ENCODE measurements at places on chromosomes 12 and 14.

DNA sequence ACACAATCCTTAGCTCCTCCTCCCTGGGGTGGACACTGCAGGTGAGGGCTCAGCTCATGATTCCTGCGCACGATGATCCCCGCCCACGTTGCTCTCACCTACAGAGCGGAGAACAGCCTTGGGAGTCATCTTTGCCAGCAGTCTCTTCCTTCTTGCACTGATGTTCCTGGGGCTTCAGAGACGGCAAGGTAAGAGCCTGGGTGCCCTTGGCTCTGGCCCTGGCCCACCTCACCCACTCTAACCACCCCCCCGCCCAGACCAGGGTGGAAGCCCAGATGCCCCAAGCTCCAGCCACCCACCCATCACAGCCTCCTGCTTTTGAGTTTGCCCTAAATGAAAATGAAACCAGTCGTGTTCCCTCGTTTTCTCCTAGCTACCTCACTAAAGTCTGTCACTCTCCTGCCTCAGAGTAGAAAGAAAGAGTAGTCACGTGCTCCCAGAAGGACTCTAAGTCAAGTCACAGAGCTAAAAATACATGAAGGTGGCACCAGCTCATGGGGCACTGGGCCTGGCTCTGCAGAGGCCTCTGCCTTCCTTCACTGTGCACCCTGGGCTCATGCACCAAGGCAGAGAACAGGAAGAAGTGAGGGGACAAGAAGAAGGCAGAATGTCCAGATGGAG lies 9.0 kb downstream of the TAPBPL start:
- DNase-seq: no peak

GRCh38 chr12:52662093-52662917 lies 10.3 kb upstream of the KRT2 start:
- DNase-seq: no peak

DNA sequence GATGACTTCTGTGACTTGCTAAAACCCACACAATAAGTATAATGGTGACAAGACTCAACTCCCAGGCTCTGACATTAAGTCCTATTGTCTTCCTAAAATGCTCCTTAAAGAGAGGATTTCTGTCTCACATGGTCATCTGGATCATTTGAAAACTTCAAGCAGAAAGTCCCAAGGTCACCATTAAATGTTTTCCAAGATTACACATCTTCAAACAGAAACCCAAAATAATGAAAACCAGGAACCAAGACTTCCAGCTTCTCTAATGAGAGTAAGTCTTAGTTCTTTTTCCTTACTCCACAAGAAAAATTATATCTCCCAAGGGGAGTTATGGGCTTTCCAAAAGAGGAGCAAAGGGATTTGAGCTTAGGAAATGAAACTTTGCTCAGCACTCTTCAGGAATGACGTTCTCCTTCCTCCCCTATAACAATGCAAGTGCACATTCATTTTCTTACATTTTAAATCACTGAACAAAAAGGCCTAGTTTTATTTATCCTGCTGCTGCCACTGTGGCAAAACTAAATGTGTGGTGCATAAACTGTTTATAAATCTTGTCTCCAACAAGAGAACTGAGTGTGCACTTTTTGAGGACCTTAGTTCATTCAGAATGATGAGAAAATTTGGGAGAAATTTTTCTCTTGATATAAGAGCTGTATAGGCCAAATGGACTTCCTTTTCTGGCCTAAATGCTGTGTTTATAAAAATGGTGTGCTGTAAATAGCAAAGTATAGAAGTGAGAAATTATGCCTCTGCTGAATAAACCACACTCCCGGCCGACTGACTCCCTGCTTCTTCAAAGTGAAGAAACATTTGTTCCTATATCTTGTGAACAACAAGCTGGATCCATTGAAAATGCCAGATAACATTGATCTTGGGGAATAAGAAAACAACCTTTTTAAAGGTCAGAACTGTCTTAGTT lies 148.4 kb upstream of the PLEKHG7 start:
- no peak for DNase-seq

GRCh38 chr12:16019136-16019535 lies 108.0 kb downstream of the DERA start:
- DNase-seq: no peak

GRCh38 chr12:43309959-43310358 lies 242.0 kb downstream of the ADAMTS20 start:
- DNase-seq: no peak

DNA sequence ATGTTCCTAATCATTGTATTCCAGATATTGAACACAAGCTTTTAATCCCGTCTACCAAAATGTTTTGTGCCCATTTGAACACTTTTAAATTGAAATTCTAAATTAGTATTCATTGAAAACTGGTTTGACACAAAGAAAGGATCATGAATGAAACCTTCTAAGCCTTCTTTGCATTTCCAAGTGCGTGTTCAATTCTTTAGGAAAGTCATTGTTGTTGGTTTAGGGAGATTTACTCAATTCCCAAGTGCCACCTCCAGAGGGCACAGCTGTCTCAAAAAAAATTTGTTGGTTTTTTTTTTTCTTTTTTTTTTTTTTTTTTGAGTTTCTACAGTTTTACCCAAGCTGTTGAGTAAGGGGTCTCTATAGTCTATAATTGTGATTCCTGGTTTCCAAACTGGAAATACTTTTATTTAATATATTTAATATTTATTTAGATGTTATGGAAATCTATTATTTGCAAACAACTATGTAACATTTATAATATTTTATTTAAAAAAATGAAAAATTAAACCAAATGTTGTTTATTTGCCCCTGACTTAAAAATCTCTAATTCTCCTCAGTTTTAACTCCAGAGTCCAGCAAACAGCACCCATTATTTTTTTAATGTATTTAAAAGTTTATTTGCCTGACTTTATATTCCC lies 79.9 kb downstream of the NEDD1 start:
- peak; percentile 52 for DNase-seq

- DNase-seq: no peak
These were observed 66.0 kb upstream of the TMCC3 start for GRCh38 chr12:94716339-94716738.

GRCh38 chr12:52659951-52660350 lies 7.9 kb upstream of the KRT2 start:
- no peak for DNase-seq

DNA sequence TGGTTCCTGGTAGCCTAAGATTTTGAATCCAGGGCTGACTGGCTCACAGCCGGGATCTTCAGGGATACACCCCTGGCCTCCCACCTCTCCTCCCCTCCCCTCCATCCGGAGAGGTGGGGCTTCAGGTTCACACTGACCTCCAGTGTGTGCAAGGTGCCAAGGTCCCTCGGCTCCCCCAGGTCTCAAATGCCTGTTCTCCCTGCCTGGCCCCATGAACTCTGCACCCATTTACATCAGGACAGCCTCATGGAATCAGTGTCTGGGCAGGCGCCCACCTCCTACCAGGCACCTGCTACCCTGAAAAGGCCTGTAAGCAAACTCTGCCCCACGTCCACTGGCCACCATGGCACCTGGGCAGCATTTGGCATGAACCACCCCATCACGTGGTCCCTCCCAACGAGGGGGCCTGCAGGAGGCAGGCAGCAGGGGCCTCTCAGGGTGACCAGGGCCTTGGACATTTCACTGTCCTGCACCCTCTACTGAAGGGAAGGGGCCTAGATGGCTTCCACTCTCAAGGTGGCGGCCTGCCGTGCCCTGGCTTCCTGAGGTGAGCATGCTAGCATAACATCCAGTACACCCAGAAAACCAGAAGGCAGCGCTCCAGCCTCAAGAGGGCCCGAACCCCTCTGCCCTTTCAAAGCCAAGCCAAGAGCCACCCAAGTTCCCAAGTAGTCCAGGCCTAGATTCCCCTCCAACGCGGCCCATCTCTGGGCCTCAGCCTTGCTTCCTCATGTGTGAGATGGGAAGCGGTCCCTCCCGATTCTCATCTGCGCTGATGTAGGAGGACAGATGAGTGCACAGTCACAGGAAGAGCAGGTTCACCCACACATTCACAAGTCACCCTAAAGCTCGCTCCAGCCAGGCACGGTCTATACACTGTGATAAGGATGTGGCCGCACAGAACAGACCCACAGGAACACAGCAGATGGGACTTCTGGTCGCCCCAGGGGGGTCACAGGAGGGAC lies 37.3 kb downstream of the CCDC85C start:
- DNase-seq: no peak

DNA sequence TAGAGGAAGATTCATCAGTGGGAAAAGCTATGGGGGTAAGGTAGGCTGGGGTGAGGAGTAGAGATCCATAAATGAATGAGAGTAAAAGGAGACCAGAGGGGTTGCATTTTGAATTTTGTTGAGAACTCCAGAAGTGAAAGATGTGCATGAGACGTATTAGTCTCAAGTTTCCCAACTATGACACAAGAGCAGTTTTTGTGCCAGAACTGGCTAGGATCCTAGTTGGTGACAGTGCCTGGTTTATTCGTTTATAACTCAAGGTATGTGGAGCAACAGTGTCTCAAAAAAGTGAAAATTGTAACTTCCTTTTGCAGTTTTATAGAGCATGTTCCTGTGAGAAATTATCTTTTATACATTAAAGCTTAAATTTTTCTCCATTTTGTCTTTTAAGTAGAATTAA lies 377.0 kb downstream of the NPAS3 start:
- no peak for DNase-seq

DNA sequence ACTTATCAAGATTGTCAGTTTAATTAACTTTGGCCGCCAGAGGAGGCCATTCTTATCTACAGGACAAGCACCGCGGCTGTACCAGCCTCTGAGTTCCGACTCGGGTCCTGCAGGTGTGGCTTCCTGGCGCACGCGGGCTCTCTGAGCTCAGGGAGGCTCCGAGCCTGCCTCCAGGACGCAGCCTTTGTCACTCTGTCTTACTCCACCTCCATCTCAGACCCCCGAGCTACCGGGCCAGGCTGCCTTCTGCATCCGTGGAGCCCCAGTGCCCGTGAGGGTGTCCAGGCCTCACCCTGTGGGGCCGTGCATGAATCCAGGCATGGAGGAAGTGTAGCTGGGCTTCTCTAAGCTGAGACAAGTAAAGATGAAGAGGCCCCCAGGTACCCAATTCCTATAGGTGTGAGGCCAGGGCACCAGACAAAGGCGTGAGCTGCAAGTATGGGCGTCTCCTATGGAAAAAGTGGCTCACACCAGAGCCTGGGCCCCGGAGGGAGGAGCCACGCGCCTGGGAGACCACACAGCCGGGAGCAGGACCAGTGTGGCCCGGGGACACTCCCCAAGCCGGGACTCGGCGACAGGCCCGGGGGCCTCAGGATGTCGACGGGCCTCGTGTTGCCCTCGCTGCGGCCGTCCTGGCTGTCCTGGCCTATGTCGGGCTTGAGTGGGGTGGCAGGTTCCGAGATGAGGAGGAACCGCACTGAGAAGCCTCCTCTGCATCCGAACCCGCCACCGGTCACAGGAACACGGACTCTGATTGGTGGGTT lies 42.8 kb downstream of the NOC4L start:
- no peak for DNase-seq

GRCh38 chr12:2693244-2693860 lies 101.4 kb upstream of the FKBP4 start:
- no peak for DNase-seq

- no peak for DNase-seq
These were observed 9.3 kb downstream of the GRIP1 start for GRCh38 chr12:66669541-66669940.

GRCh38 chr14:99554757-99555531 lies 49.1 kb downstream of the CCDC85C start:
- no peak for DNase-seq

GRCh38 chr12:108850854-108851573 lies 6.4 kb downstream of the SSH1 start:
- no peak for DNase-seq

- DNase-seq: no peak
These were observed 92.0 kb upstream of the FGD4 start for GRCh38 chr12:32307326-32307725.

DNA sequence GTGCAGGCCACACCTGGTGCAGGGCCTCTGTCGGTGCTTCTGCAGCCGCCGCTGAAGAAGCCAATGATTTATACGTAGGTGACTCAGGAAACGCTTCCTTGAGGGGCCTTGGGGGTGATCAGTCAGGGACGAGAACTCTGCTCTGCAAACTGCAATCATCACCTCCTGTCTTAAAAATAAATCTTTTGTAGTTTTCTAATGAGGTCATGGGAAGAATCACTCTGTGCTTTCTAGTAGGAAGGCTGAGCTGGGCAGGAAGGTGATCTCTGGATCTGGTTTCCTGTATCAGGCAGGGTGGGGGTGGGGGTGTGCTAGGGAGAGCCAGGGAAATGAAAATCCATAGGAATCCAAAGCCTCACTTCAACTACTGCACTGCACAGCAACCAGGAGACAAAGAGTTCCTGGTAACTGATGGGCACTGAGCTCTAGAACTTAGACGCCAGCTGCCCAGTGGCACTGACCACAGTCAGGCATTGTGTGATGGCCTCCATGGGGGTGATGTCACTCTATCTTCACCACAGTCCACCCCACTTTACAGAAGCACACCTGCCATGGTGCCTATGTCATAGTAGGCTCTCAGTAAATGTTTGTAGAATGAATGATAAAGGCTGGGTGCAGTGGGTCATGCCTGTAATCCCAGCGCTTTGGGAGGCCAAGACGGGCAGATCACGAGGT lies 292.4 kb upstream of the PWP1 start:
- no peak for DNase-seq

GRCh38 chr12:291153-291723 lies 28.6 kb upstream of the SLC6A13 start:
- DNase-seq: no peak

DNA sequence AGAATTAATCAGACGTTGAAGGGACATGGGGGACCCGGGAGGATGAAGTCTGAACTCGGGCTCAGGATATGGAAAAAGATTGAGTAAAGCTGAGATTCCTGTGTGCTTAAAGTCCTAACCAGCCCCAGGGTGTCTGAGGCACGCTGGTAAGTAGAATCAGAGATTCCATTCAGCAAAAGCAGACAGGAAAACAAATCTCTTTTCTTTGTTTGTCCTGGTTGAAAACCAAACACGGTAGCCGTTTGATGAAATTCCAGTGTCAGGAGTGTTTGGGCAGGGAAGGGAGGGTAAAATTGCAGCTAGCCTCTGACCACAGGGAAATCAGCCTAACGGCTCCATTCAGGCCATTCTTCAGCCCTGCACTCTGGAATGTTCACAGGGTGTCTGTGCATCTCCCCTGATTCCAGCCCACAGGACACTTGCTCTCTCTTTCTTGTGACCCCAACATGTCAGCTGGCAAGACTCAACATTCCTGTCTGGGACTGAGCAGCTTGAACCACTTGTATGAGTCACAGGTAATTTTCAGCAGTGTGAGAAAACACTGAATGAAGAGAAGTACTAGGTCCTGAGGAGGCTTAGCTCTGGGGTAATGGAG lies 31.0 kb downstream of the NINJ2 start:
- no peak for DNase-seq

- DNase-seq: no peak
These were observed 1482.7 kb downstream of the AACS start for GRCh38 chr12:126547905-126548304.

All from NCI-H2171 (cell line).